ENCODE measurements at places on chromosomes 1 and 21. TPM values are rescaled to one million over a fixed set of nuclear protein-coding genes. Genes with fewer than 3 reads are reported as not detected.

Gene AGBL4
- not detected for total RNA-seq

Gene NOTCH2NLA
- total RNA-seq = 64.0 TPM

Gene TFF3
- total RNA-seq = 50.3 TPM

DNA sequence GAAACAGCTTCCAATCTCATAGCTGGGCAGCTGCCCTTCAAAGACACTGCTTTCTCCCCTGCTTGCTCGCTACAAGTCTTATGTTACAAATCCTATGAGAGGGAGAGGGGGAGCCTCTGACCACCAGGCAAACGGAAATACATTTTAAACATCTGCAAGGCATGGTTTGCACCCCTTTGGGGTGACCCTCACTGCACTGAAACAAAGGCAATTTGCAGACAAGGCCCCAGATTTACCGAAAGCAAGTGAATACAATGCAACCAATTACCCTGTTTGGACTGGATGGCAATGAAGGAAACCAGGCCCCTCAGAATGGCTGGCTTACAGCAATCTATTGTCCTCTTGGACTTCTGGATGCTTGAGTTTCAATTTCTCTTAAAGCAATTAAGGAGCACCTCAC, 11.8 kb upstream of the ATP13A2 start:
- DNase-seq = no peak

DNA sequence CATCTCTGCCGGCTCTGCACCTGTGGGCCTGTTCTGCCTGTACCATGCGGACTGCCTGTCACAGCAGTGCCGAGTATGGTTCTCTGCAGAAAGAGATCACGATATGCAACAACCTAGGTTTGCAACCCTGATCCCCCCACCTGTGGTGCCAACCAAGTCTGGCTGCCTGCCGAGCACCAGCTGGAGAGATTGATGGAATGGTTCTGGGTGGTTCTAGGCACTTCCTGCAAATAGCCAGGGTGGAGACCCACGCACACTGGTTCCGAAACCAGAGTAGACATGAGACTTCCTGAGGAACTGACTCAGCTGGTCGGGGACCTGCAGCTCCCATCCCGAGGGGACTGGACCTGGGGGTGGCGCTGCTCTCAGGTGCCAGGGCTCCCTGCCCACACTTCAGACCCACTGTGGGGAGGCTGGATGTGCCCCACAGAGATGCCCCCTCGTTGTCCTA, 5.4 kb downstream of the TPRG1L start:
- DNase-seq = no peak
